H4 (cell line): ENCODE measurements at places on chromosomes 7 and 10. TPM values are rescaled to one million over a fixed set of nuclear protein-coding genes. Genes with fewer than 3 reads are reported as not detected.

The ZNF853 gene
- 2.8 and 3.7 TPM in 2 replicates for total RNA-seq

DNA sequence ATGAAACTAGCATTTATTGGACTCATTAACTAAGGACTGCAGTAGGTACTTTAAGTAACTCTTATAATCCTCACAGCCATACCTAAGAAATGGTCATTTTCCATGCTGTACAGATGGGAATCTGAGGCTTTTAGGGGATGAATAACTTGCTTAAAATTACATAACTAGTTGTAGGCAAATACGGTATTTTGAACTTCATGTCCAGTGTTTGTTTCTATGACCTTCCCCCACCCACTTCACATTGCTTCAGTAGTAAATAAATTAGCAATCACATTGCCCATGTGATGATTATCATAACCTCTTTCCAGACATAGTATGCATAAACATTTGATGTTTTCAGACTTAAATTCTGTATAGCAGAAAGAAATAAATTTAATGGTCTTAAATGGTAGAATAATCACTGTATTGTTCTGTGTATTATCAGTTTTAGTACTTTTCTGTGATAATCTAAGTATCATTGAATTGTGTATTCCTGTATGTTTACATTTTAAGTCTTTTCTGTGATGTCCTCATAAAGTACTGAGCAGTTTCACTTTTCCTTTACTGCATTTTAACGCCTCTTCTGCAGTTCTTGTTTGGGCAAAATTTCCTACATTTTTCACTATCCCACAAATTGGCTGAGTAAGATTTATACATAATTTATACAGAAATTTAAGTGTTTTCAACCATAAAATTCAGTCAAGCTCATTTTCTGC lies 48.3 kb downstream of the ANKIB1 start:
- peak; percentile 36 for DNase-seq

DNA sequence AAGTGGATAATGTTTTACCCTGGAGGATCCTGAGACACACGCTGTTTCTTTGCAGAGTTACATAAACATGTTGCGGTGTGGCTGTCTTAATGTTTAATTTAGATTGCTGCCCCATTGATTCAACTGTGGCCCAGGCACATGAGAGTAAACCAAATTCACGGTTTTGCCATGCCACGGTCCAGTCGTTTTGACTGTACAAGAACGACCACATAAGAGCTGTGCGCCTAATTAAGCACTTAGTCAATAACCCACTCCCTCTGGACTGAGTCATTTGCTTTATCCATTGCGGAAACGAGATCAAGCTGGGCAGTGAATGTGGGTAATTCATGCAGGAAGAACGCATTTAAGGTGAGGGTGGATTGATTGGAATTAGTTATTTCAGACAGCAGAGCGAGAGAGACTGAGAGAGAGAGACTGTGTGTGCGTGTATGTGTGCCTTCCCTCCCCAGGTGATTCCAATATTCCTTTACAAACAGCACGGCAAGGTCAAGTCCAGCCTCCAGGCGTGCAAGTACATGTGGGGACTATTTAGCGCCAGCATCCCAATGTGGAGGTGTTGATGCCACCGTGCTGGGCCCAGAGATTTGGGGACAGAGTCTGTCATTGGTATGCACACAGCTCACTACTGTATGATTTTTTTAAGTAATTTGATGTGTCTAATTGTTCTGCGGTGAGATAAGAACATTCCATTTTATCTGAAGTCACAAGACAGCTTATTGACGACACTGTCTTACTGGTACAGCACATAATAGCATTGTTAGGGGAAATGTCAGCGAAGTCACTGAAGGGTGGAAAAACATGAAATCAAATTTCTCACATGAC lies 8.4 kb upstream of the TEX36 start:
- peak; percentile 92 for DNase-seq

DNA sequence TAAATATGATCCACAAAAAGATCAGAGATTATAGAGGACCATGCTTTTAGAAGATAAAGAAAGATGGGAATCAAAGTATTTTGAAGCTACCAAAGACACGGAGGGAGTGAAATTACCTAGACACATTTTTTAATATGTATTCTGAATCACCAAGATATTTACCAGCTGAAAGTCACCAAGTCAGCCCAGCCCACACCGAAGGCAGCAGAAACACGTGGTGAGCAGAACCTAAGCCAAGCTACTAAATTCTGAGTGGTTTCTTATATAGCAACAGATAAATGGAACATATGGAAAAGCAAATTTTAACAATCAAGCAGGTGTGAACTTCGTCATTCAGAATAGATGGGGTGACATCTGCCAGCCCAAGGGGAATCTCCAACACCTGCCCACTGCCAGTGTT lies 134.7 kb upstream of the AKR1E2 start:
- DNase-seq = no peak

GRCh38 chr10:78025685-78026364 lies 3.5 kb downstream of the POLR3A start:
- no peak for DNase-seq

The PHTF2 gene
- total RNA-seq = 41.2 and 53.6 TPM in 2 replicates

The EBF3 gene
- total RNA-seq = 0.33 TPM in 2 replicates

DNA sequence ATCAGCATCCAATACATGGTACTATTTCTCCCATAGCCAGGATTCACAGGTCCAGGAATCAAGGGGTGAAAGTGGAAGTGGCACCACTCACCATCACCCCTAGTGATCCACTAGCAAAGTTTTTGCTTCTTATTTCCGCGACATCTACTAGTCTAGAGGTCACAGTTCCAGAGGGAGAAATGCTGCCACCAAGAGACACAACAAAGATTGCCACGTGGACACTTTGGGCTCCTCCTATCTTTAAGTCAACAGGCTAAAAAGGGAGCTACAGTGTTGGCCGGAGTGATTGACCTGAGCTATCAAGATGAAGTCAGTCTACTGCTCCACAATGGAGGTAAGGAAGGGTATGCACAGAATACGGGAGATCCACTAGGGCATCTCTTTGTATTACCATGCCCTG lies 178.2 kb downstream of the AKR1D1 start:
- DNase-seq = no peak

GRCh38 chr10:112695539-112695938 lies 248.5 kb downstream of the VTI1A start:
- DNase-seq = no peak

- peak; percentile 64 for DNase-seq
These were observed 21.1 kb downstream of the PON1 start for GRCh38 chr7:95303013-95303905.

The ZNF485 gene
- total RNA-seq = 3.3 and 3.6 TPM in 2 replicates

The OLAH gene
- total RNA-seq = 0.74 TPM in 1 of 2 replicates, not detected in the other
